ENCODE measurements at places on chromosomes 4 and X.

DNA sequence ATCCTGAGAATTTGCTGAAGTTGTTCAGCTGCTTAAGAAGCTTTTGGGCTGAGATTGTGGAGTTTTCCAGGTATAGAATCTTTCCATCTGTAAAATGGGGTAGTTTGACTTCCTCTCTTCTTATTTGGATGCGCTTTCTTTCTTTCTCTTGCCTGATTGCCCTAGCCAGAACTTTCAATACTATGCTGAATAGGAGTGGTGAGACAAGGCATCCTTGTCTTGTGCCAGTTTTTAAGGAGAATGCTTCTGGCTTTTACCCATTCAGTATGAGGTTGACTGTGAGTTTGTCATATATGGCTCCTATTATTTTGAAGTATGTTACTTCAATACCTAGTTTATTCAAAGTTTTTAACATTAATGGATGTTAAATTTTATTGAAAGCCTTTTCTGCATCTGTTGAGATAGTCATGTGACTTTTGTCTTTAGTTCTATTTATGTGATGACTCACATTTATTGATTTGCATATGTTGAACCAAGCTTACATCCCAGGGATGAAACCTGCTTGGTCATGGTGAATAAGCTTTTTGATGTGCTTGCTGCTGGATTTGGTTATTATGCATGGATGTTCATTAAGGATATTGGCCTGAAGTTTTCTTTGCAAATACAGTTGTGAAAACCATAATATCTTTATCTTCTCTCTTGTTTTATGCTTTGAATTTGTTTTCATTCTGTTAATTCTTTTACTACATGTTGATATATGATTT, 573.8 kb upstream of the NDST4 start:
- no peaks in the 10 kb centered on the region for H3K4me1 ChIP-seq
- no peaks in the 10 kb centered on the region for H3K27me3 ChIP-seq
- H3K27ac ChIP-seq, result no peak overlapping the region
- no peak for DNase-seq

DNA sequence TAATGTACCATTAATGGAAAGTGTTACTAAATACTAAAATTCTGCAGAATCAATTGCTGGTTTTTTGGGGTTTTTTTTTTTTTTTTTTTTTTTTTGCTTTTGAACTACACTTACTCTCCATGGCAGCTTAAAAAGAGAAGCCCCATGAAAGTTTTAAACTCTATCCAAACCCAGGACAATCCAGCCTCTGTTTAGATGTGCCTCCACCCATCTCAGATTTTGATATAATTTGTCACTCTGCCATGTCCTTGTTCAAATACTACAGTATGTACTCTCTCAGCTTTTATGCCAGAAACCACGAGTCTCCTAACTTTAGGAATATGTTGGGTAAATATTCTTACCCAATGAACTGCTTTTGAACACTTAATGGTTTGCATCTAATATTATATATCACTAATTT, 84.2 kb downstream of the COL25A1 start:
- DNase-seq, result no peak
- H3K27ac ChIP-seq, result no peak overlapping the region
- H3K4me1 ChIP-seq, result no peaks in the 10 kb centered on the region
- H3K36me3 ChIP-seq, result no peaks in the 10 kb centered on the region
- no peak overlapping the region for H3K4me3 ChIP-seq
- no peaks in the 10 kb centered on the region for H3K27me3 ChIP-seq

DNA sequence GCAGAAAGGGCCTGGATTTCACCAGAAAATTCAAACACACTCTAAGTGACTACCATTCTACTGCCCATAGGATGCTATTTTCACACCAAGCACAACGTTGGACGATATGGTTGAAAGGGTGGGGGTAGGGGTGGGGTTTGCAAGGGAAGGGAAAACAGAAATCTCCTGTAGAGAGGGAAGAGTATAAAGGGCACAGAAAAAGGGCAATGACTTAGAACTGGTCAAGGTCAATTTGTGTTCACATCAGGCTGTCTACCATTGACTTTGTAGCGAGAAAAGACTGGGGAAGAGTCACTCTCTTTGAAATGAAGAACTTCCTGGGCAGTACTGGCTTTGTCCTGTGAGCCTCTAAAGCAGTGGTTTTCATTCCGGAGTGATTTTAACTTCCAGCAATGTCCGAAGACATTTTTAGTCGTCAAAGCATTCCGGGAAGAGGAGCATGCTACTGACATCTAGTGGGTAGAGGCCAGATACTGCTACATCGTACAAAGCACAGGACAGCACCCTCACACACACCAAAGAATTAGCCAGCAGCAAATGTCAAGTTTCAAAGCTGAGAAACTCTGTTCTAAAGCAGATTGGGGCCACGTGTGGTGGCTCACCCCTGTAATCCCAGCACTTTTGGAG, 48.4 kb upstream of the SLC7A3 start:
- H3K27ac ChIP-seq, result no peak overlapping the region
- no peaks in the 10 kb centered on the region for H3K27me3 ChIP-seq
- no peak overlapping the region for H3K4me3 ChIP-seq
- H3K4me1 ChIP-seq, result no peaks in the 10 kb centered on the region

GRCh38 chrX:50168241-50168687, 32.5 kb downstream of the AKAP4 start:
- no peaks in the 10 kb centered on the region for H3K36me3 ChIP-seq
- no peaks in the 10 kb centered on the region for H3K27me3 ChIP-seq
- H3K4me3 ChIP-seq, result no peak overlapping the region

GRCh38 chr4:7742807-7743280, 196.8 kb downstream of the AFAP1 start:
- DNase-seq, result no peak
- no peaks in the 10 kb centered on the region for H3K36me3 ChIP-seq
- H3K27ac ChIP-seq, result no peak overlapping the region
- no peaks in the 10 kb centered on the region for H3K27me3 ChIP-seq
- no peak overlapping the region for H3K4me3 ChIP-seq

GRCh38 chr4:174578366-174578765, 56.1 kb upstream of the HPGD start:
- DNase-seq, result no peak
- no peaks in the 10 kb centered on the region for H3K4me1 ChIP-seq
- H3K27me3 ChIP-seq, result no peaks in the 10 kb centered on the region
- H3K27ac ChIP-seq, result no peak overlapping the region

Data from activated B cell treated with CpG ODN at 0.5 μM for 24 hours (primary cell).